Activated naive CD8-positive, alpha-beta T cell treated with anti-CD3 and anti-CD28 coated beads, Interleukin-2, amount 50 U/mL, for 16 hours (primary cell): ENCODE measurements at places on chromosomes 7 and 10.

GRCh38 chr10:109474812-109475211, 448.5 kb downstream of the XPNPEP1 start:
- no peak for DNase-seq

DNA sequence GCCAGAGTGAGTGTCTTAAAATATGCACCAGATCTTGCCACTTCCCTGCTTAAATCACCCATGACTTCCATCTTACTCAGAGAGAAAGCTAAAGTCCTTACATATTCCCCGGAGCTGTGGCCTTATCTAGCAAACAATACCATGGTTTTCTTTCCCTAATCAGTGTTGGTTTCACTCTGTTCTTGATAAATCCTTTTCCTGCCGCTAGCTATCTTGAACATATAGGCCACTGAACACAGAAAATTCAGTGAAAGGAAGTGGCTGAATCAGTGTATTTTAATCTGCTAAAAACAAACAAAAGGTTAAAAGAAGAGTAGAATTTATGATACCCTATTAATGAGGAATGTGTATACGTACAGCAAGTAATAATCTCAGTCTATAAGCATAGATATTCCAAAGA, 42.0 kb upstream of the JAZF1 start:
- no peak for DNase-seq

GRCh38 chr7:131067220-131067619, 260.5 kb upstream of the MKLN1 start:
- no peak for DNase-seq

GRCh38 chr10:13922586-13922985, 335.8 kb downstream of the PRPF18 start:
- no peak for DNase-seq

DNA sequence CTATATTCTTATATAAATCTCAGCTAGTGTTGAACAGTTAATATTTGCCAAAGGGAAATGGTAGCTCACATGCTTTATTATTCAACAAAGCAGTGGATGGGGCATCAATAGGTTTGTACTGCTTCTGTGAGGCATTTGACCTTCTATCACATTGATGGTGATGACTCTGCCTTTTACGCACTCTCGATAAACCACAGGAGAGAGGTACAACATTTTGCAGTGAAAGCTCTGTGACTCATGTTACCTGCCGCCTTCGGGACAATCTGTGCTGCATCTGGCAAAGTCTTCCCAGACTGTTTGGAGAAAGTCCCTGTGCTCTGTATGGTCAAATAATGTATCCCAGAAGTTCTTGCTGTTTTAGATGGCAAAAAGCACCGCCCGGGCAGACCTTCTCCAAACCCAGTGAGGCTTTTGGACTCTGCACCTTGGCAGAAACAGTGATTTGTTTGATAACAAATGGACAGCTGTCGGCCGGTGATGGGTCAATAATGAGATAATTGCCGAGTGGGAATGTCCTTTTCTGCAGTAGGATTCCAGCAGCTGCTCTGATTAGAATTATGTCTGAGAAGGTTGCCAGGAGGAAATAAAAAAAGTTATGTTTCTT, 61.0 kb downstream of the PLPP4 start:
- no peak for DNase-seq

DNA sequence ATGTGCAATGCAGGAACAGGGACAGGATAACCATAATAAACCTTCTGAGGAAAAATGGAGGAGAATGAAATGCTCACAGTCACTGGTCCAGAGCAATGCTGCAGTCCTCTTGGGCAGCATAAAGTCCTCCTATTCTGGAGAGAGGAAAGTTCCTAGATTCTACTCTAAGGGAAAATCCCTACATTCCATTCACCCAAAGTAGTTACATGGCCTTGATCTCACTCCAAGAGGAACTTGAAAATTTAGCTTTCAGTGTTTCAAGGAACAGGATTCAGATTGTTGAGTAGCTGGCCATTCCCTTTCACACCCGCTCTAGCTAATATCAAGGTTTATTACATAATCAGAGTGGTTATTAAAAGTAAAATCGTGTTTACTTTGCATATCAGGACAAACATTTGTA, 168.3 kb downstream of the CHRM2 start:
- no peak for DNase-seq

DNA sequence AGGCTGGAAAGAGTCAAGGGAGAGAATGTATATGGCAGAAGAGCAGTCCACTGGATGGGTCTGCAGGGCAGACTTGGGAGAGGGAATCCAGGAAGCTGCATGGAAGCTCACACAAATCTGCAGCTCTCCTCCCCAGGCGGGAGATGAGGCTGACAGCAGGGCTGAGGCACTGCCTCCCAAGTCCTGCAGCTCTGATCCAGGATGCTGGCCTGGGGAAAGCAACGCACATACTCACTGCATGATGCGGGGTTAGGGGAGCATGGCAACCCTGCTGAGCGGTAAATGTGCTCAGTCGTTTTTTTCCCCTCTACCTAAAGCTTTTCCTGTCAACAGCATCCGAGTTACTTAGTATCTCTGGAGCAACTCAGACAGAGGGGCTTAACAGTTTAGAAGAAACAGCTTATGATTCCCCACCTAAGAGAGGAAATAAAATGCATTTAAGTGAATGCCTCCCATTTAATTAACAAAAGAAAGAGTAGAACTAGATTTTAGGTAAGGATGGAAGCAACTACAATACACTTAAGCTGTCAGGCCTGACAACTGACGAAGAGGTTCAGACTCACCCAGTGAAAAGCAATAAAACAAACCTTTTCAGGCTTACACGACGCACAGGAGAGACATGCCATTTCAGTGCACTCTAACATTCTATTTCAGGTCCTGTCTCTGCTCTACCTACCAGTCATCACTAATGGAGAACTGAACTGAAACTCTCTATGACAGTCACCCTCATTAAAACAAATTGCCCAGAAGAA, 37.0 kb downstream of the CHCHD3 start:
- DNase-seq: no peak

- no peak for DNase-seq
Measured at GRCh38 chr10:33252794-33253203, 81.7 kb downstream of the NRP1 start.

DNA sequence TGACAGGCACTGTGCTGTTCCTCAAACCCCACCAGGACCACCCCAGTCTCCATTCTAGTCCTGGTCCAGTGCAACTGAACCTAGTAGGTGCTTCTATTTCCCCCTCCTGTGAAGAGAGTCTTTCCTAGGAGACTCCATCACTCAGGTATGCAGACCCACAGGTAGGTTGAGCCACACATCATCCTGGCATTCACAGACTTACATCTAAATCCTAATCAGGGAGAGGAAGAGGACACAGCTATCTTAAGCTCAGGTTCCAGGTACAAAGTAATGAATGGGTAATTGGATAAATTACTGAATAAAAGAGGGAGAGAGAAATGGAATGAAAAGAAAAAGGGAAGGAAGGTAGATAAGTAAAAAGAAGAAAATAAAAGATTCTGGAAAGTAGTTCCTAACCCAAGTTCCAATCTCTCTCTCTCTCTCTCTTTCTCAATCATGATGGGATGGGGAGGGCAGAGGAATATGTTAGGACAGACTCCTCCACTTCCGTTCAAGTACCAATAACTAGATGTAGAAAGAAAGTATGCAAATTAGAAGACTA, 139.8 kb upstream of the NAMPT start:
- DNase-seq: no peak

DNA sequence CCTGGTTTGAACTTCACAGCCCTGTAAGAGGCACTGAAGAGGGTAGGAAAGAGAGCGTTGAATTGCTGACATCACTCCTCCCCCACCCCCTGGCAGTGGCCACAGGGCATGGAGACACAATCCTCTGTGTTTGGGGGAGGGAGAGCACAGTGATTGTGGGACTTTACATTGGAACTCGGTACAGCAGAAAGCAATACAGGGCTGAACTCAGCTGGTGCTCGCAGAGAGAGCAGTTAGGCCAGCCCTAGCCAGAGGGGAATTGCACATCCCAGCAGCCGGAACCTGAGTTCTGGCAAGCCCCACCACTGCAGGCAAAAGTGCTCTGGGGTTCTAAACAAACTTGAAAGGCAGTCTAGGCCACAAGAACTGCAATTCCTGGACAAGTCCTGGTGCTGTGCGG, 24.0 kb upstream of the CUL1 start:
- DNase-seq: no peak

- DNase-seq: no peak
Measured at GRCh38 chr7:137916980-137917645, 70.3 kb upstream of the DGKI start.
